Kidney (tissue), 22 donors: ENCODE measurements at places on chromosomes 13 and 19. TPM values are rescaled to one million over a fixed set of nuclear protein-coding genes. Genes with fewer than 3 reads are reported as not detected.

DNA sequence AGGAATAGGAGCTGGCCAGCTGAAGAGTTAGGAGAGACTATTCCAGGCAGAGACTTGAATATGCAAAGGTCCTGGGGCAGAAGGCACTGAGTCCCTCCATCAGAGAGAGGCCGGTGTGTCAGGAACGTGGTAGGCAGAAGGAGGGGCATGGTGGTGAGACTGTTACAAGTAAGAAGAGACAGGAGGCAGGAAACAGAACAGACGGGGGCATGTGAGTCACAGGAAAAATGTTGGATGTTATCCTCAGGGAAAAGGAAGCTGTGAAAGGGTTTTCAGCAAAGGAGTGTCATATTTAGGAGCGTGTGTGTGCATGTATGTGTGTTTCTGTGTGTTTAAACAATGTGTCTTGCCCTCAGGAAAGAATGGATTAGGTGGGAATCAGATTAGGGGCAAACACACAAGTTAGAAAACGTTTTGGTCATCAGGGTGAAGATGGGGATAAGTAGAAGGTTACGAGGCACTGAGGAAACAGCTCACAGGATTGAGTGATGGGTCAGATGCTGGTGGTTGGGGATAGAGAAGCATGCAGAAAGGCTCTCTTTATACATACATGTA, 1.1 kb downstream of the EDDM13 start:
- DNase-seq: no peak

DNA sequence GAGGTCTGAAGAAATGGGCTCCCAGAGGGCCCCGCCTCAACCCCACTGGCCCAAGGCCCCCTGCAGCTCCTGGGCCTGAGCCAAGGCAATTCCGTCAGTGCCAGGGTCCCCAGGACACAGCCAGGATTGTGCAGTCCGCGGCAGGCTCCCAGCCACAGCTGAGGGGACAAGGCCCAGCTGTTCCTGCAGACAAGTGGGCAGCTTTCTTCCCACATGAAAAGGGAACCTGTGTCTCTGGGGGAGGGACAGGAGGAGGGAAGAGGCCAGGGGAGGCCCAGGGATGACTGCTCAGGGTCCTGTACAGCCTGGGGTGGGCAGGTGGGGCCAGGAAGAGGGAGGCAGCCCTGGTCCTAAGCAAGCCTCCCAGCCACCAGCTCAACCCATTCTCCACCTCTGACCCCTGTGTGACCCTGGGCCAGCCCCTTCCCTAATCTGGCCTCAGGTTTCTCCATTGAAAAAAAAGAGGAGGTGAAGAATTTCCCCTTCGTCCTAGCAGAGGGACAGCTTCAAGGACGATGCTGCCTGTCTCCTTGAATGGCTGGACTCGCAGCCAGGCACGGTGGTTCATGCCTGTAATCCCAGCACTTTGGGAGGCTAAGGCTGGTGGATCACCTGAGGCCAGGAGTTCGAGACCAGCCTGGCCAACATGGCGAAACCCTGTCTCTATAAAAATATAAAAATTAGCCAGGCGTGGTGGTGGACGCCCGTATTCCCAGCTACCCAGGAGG, 20.5 kb upstream of the VSTM2B start:
- DNase-seq: peak; percentile 57

DNA sequence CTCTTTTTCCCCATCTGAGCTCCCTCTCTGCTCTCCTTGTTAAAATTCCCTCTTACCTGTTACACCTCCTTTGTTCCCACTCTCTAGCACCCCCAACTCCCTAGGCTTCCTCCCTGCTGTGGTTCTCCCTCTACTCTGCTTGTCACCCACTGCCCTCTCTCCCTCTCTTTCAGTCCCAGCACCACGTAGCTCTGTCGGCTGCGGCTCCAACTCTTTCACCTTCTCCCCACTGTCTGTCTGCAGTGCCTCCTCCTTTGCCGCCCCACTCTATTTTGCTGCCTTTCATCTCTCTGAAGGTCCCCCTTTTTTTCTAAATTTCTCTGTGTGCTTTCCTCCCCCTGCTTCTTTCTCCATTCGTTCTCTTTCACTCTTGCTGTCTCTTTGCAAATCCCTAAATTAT, 1.1 kb downstream of the ZNF836 start:
- DNase-seq: peak; percentile 19

DNA sequence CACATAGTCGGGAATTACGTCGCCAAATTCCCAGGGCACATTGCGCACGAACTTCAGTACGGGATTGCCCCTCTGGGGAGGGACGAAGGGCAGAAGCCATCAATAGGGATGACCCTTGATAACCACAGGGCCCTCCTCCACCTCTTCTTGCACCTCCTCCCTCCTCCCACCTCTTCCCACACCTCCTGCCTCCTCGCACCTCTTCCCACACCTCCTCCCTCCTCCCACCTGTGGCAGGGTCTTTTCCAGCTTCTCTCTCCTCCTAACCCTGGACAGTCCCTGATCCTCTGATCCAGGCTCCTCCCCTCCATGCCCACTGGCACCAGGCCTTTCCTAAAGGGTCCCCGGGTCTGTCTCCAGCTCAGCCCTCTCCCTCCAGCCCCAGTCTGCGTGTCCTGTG, 3.4 kb downstream of the ERCC1 start:
- no peak for DNase-seq

DNA sequence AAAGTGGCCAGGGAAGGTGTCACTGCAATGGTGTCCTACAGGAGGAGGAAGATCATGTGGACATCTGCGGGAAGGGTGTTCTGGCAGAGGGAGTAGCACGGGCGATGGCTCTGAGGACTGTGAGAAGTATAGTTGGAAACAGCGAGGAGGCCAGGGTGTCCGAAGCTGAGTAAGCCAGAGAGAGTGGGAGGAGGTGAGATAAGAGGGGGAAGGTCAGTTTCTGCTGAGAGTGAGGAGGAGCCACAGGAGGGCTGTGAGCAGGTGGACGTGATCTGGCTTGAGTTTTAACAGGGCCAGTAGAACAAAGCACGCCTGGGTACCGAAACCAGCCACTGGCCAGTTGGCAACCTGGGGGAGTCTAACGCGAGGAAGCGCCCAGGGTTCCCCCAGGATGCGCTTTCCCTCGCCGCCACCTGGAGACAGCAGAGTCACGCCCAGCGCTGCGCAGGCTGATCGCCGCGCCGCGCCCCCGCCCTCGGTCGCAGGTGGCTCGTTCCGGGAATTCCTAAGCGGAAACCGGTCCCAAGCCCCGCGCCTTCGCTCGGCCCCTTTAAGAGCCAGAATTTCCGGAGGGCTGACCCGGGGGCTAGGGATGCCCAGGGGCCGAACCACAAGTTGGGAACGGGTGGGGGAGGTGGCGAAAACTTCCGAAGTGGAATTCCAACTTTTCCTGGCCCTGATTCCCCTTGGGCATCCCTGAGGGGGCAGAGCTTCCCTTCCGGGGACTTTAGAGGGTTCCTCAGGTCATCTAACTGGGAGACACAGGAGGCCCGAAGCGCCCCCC, 1.1 kb upstream of the LSR start:
- DNase-seq: peak; percentile 98

DNA sequence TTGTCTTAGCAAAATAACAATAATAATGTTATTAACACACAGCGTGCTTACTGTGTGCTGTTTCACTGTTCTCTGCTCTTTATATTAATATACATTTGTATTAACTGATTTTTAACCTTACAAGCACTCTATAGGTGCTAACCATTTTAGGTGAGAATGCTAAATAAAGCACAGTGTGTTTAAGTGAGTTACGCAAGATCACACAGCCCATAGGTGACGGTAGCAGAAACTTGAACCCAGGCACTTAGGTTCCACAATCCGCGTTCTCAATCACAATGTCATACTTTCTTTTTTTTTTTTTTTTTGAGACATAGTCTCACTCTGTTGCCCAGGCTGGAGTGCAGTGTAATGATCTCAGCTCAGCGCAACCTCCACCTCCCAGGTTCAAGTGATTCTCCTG, 5.8 kb downstream of the ZNF30 start:
- DNase-seq: no peak

- peak; percentile 74 for DNase-seq
Observed at GRCh38 chr13:20197361-20197834, 4.7 kb upstream of the GJB2 start.

DNA sequence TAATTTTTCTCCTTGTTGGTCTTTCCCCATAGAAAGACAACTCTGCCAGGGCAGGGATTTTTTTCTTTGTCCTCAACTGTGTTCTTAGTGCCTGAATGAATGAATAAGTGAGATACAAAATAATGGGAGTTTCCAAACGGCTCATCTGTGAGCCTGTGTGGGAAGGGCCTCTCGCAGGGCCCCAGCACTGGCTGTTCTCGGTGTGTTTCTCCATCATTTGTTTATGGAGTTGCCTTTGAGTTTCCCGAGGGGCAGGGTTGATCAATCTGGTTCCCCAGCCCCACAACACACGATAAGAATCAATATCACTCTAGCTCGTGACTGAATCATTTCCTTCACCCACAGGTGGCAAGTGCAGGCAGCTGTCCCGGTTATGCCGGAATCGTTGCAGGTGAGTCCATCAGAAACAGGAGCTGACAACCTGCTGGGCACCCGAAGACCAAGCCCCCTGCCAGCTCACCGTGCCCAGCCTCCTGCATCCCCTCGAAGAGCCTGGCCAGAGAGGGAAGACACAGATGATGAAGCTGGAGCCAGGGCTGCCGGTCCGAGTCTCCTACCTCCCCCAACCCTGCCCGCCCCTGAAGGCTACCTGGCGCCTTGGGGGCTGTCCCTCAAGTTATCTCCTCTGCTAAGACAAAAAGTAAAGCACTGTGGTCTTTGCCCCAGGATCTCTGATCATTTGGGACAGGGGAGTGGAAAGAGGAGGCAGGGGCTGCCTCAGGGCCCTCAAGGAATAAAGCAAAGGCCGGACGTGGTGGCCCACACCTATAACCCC, 14.9 kb downstream of the FXYD5 start:
- no peak for DNase-seq

DNA sequence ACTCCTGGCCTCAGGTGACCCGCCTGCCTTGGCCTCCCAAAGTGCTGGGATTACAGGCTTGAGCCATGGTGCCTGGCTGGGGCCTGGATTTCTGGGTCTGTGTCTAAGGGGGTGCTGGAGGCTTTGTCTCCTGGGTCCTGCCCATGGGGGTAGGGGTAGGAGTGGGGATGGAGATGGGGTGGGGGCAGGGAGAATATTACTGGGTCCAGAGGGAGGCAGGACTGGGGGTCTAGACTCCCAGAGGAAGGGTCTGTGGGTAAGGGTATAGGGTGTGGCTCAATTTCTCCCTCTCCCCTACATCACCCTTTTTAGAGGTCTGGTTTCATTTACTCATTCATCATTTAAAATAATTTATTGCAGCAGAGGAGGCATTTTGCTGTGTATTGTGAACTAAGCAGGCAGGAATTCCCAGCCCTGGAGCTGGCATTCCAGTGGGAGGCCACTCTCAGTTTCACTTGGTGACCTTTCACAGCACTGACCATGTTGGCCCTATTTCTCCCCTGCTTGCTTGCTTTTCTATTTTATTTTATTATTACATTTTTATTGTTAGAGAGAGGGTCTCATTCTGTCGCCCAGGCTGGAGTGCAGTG, 810 bp upstream of the NFKBID start:
- DNase-seq: no peak

- DNase-seq: no peak
Observed at GRCh38 chr13:40776232-40776631, 5.2 kb upstream of the MRPS31 start.

GRCh38 chr19:47110521-47111005, 3.0 kb downstream of the ZC3H4 start:
- DNase-seq: no peak

DNA sequence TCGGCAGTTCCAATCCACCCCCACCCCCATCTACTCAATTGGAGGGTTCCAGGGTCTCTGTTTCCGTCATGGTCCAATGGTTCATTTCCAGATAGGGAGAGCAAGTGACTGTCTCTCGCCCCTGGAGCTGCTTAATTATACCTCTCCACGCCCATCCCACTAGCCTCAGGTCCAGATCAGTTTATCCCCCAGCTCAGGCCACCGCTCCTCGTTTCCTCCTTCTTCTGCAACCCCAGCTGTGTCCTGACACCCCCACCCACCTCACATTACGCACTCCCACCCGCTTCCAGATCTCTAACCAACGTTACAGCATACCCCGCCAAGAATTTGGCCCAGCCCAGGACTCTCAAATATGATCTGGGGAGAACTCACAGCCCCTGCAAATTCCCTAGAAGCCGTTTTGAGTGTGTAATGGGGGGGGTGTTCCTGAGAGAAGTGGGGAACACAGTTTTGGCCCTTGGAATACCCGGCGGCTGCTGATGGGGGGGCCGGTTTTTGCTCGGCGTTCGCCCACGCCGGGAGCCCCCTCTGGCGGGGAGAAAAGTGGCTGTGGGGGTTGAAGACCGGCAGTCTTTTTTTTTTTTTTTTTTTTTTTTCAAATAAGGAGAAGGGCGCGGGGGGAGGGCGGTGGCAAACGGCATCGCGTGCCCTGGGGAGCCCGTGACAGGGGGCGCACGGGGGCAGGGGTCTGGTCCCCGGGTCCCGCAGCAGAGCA, 1.7 kb upstream of the PDE4A start:
- peak; percentile 47 for DNase-seq

- DNase-seq: no peak
Observed at GRCh38 chr13:86813198-86813597, 858.0 kb upstream of the SLITRK5 start.

DNA sequence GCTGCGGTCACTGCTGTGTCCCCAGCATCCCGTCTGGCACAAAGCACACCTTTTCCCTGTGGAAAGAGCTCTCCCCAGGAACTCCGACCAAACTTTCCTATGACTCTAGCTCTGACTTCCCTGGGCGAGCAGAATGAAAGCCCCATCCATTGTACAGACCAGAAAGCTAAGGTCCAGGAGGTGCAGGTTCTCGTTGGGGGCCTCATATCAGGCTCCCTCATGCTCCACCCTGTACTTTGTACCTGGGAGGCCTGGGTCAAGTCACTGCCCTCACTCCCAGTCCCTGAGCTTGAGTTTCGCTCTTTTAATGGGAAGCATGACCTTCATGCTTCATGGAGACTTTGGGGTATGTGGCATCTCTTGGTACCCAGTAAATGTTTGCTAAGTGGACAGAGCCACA, 18.4 kb downstream of the CYTH2 start:
- DNase-seq: no peak

DNA sequence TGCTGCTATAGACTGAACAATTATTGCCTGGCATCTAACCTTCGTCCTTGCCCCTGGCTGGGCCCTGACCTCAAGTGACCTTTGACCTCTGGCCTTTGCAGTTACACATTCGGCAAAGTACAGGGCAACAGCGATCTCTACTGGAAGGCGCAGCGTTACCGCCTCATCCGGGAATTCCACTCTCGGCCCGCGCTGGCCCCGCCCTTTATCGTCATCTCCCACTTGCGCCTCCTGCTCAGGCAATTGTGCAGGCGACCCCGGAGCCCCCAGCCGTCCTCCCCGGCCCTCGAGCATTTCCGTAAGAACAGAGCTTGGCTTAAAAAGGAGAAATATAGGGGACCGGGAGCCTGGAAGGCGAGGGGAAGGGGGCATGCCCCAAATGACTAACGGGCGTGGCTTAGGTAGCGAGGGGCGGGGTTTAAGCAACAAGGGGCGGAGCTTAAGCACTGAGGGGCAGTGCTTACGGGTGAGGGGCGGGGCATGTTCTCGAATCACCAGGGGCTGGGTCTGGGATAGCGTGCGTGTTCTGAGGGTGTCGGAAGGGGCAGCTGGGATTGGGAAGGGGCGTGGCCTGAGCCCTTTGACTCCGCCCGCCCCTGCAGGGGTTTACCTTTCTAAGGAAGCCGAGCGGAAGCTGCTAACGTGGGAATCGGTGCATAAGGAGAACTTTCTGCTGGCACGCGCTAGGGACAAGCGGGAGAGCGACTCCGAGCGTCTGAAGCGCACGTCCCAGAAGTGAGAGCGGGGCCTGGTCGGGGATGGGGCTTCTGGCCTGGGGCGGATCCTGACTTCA, 52.7 kb downstream of the TRPM4 start:
- DNase-seq: peak; percentile 86

GRCh38 chr13:50255639-50256038, 240.4 kb downstream of the KCNRG start:
- DNase-seq: no peak

Gene FOXA3
- 1.8 TPM for polyA plus RNA-seq

Gene TTC9B
- not detected for polyA plus RNA-seq

Gene ANGPTL8
- polyA plus RNA-seq: 1.3 TPM

Gene SIGLEC12
- not detected for polyA plus RNA-seq

Gene C1QTNF9B
- not detected for polyA plus RNA-seq

Gene LILRA1
- 0.43 TPM for polyA plus RNA-seq
